ENCODE measurements at places on chromosomes 2 and 18.

DNA sequence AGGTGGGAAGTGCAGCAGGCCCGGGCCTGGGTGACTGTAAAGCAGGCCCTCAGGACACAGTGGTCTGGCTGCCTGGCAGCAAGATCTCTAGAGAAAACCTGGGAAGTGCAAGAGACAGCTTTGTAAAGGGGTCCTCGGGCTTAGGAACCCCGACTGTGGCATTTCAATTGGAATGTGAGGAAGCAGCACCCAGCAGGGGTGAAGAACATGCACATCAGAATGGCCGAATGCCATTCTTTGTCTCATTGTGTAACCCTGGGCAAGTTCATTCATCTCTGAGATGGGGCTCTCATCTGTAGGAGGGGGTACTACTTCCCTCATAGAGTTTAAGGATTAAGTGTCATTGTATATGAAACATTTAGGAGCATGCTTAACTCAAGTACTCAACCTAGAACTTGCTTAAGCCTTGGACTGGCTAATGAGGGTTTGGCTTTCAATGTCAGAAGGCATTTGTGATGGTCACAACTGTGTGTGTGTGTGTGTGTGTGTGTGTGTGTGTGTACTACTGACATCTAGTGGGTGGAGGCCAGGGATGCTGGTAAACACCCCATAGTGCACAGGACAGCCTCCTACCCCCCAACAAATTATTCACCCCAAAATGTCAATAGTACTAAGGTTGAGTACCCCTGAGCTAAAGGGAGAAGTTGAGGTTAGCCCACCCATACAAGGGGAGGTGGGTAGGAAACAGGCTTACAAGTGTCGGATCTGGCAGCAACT, 29.3 kb downstream of the MEX3C start:
- DNase-seq = no peak

DNA sequence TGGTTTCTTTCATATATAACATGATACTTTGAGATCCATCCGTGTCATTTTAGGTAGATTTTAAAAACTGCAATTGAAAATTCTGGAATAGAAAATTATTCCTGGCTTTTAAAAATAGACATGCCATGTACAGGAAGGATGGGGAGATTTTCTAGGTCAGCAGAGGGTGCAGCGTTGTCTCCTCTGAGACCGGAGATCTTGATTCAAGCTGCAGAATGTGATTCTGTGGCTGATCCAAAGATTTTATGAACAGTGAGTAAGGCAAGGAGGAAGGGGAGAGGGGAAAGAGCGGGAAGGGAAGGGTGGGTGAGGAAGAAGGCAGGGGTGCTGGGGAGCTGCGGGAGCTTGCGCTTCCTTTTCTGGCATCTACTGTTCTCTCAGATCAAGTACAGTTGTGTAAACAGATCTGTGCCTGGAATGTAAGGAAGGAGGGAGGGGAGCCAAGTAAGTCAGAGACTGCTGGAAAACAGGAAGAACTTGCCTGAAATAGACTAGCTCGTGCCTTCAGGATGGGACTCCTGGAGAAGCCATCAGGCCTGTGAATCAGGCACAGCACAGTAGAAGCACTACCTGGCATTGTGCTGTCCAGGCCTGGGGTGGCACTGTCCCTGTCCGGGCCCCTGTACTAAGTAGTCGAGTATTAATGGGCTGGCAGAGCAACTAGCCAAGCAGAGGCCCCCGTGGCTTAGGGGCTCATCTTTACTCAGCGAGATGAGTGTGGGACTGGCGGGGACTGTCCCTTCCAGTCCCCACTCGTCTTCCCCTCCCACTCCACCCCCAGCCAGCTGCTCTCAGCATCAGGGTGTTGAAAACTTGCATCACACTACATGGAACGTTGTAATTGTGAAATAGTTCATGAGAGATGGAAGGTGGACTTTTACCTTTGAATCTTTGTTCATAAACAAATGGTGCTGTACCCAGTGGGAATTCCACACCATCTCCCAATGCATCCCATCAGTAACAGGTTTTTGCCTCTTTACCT, 163.5 kb downstream of the UXS1 start:
- peak; percentile 63 for DNase-seq

DNA sequence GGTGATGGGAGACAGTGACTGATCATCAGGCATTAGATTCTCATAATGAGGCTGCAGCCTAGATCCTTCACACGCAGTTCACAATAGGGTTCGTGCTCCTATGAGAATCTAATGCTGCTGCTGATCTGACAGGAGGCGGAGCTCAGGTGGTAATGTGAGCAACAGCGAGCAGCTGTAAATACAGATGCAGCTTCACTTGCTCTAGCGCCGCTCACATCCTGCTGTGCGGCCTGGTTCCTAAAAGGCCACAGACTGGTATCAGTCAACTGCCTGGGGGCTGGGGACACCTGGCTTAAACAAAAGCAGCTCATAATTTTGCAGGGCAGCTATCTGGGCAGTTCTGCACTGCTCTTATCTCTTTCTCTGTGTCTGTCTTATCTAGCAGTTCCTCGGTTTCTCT, 20.4 kb upstream of the CD226 start:
- peak; percentile 45 for DNase-seq

DNA sequence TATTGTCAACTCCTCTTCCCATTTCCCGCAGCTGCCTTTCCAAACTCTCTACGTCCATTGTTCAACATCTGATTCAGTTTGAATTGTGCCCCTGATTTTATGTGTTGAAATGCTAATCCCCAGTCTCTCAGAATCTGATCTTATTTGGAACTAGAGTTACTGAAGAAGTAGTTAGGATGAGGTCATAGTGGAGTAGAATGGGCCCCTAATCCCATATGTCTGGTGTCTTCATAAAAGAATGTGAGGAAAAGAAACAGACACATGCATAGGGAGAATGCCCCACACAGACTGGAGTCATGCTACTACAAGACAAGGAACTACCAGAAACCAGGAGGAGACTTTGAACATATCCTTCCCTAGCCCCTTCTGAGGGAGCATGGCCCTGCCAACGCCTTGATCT, 99.2 kb downstream of the LRP1B start:
- DNase-seq = no peak

GRCh38 chr18:13584825-13585224, 141.5 kb downstream of the FAM210A start:
- no peak for DNase-seq

GRCh38 chr2:1744446-1745170, at the start of gene PXDN:
Gene PXDN, minus strand, starts transcription at chr2:1744515. Its CDS starts 60 bp downstream, at chr2:1744455.
- DNase-seq = no peak

DNA sequence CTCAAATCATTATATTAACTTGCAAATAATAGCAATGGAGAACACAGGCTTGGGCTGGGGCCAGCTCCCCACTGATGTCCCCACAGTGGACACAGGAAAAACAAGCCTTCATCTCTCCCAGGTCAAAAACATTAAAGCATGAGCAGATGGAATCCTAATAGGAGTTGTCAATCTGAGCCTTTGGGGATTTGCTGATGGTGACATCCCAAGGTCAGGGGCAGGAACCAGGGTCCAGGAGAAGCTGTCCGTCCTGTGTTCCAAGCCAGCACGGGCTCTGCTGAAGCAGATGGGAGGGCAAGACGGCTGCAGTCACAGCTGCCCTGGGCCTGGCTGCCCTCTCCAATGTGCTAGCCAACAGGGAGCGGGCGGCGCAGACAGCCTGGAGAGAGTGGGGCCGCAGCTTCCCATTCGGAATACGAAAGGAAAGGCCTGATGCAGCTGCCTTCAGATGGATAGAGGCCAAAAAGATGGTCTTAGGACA, 135.5 kb downstream of the NDUFA10 start:
- no peak for DNase-seq

GRCh38 chr18:23136326-23137096, 1.2 kb downstream of the CABLES1 start:
- DNase-seq = peak; percentile 7

DNA sequence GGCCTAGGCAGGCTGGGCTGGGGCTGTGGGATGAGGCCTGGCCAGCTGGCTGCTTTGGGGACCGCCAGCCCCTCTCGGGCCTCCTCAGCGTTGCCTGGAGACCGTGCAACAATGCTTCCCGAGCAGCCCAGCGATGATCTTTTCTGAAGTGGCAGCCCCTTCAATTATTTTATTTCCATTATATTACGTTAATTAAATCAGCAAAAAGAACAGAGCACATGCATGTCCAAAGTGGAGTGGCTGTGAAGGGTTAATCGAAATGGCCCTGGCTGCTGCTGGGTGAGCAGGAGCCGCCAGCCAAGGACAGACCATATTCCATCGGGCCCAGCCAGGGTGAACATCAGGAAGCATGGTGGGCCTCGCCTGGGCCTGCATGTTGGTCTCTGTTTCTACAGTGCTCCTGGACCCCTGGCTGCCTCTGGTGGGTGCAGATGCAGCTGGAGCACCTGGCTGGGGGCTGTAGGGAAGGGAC, 245.5 kb downstream of the MYCN start:
- DNase-seq = no peak

- no peak for DNase-seq
Observed at GRCh38 chr2:46335391-46336282, 38.4 kb downstream of the EPAS1 start.

GRCh38 chr2:241183221-241183620, 5.3 kb upstream of the ANO7 start:
- DNase-seq = no peak

- no peak for DNase-seq
Observed at GRCh38 chr2:99399795-99400194, 62.6 kb downstream of the EIF5B start.

DNA sequence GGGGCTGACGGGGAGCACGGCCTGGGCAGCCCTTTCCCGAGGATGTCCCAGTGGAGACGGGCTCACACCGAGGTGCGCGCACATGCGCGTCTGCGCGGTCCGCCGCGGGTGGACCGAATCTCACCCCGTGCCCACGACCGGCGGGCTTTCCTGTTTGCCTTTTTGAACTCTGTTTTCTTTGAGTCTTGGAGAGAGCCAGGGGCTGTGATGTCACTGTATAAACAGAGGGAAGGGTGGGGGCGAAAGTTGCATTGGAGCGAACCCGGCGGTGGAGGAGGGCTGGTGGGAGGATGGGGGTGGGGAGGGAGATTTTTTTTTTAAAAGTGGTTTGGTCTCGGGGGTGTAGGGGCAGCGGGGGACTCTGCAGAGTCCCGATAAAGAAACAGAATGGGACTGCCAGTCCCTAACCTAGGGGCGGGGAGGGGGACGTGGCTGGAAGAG, 141.2 kb upstream of the CTAGE1 start:
- no peak for DNase-seq

- DNase-seq = no peak
Observed at GRCh38 chr18:53790786-53791185, 433.7 kb downstream of the MBD2 start.

DNA sequence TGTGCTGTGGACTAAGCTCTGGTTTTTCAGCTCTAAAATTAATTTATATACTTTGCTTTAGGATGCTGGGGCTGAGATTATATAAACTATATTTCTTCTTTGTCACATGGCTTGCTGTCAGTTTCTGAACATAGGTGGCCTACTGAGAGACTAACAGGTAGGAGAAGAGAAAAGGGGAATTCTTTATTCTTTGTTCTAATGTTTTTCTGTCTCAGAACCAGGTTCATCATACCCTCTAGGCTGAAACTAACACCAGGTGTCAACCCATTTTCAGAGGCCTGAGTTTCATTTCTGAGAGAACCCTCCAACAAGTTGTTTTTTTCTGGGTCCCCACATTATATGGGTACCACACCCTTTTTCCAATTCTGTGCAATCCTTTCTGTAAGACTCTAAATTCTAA, 843.6 kb downstream of the TRIB2 start:
- no peak for DNase-seq

DNA sequence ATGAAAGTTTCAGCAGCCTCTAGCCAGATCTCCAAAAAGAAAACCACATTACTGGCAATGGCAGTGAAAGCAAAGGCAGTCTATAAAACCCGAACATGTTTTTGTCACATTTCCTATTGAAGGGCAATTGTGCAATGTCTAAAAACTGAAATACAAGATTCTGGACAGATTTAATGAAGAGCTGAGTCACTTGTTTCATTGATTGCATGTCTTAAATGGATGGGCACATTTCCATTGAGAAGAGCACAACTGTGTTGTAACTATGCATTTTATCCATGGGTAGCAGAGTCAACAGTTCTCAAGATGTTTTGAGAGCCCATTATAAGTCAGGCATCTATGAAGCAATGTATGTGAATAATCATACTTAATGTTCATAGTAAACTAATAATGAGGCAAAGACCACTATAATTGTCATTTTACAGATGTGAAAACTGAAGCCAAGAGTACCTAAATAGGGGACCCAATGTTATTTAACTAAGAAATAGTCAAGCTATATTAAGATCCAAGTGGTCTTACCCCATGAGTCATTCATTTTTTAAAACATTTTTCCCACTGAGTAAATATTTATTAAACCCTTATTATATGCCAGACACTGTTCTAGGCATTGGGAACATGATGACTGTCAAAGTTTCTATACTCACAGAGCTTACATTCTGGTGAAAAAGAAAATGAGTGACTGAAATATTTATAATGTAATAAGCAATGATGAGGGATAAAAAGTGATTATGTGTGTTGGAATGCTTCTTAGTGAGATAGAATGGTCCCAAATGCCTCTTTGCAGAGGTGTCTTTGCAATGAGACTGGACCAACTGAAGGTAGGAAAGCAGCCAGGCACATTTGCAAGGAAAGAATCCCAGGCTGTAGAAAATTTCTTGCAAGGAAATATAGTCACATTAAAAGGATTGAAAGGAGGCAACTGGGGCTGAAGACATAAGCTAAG, 818.9 kb upstream of the ACVR2A start:
- DNase-seq = no peak

DNA sequence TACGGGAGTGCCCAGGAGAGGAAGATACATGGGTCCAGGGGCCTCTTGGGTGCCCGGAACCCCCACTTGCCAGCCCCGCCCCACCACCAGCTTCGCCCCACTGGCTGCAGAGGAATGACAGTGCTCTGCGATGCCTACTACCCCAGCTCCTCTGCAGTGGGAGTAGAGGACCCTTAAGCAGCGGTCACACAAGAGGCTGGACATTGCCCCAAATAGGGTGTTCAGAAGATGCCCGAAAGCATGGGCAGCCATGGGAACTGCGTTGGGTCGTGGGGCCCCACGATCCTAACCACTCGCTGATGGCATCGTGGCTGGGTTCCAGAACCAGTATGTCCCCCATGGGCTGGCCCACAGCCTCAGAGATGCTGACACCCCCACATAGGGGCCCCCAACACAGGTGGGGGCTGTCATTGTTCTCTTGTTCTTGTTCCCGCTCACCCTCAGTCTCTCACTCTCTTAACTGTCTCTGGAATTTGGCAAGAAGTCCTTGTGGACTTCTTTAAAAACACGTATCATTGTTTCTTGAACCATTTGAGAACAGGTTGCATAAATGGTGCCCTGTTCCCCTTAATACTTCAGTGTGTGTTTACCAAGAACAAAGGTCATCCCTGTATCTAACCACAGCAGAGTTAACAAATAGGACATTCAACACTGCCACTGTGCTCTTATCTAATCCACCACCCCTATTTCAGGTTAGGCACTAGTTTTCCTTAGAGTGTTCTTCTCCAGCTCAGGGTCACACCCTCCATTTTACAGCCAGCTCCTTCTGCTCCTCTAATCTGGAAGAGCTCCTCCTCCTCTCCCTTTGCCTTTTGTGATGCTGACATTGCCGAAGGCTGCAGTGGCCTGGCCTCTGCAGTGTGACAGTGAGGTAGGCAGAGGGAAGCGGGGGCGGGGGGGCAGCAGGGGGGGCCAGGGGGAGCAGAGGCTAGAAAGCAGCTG, 76.3 kb downstream of the STPG4 start:
- no peak for DNase-seq

Data from stimulated activated CD4-positive, alpha-beta T cell treated with anti-CD3 and anti-CD28 coated beads, Interleukin-1b, Interleukin-23, amount 100 ng/mL, for 48 hours (primary cell).